Activated CD4-positive, alpha-beta T cell treated with anti-CD3 and anti-CD28 coated beads, Interleukin-2, amount 50 U/mL, for 4 hours (primary cell): ENCODE measurements at places on chromosomes 5 and 9.

GRCh38 chr5:133360693-133361472 lies 251.5 kb downstream of the FSTL4 start:
- no peak for DNase-seq

- no peak for DNase-seq
Observed at GRCh38 chr5:1051366-1051720, 42.7 kb downstream of the NKD2 start.

DNA sequence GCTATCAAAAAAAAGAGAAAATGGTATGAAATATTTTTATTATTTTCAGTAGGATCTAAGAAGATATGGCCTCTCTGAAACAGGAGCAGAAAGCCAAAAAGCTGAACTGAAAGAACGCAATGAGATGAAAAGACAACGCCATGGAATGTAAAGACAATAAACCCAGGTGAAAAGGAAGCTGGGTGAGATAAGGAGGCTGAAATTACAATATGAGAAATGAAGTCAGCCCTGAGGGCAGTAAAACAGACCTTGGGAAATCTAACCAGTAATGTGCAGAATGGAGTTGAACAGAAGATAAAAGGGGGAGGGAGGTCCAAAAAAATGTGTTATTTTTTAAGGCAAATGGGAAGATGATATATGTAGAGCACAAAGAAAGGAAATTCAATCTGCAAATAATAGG lies 265.3 kb downstream of the ENC1 start:
- no peak for DNase-seq

- DNase-seq: no peak
Observed at GRCh38 chr5:6461793-6462650, 13.4 kb downstream of the UBE2QL1 start.

DNA sequence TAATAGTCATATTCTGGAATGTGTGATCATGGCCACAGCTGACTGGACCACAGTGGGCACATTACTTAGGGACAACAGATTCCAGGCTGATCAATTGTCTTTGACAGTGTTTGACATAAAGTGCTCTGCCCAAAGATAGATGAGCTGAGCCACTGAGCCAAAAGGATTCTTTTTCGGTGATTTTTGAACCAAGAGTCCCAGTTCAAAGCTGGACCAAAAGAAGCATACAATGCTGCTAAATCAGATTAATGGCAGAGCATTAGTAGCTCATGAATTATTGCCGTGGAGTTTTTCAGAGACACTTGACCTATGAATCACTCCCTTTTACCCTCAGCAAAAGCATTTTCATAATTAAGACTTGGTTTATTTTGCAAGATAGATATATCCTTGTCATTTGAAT lies 160.6 kb downstream of the IZUMO3 start:
- DNase-seq: no peak

- DNase-seq: no peak
Observed at GRCh38 chr9:124357721-124358361, 57.4 kb downstream of the PSMB7 start.

GRCh38 chr5:115343855-115344254 lies 47.4 kb upstream of the CCDC112 start:
- no peak for DNase-seq

DNA sequence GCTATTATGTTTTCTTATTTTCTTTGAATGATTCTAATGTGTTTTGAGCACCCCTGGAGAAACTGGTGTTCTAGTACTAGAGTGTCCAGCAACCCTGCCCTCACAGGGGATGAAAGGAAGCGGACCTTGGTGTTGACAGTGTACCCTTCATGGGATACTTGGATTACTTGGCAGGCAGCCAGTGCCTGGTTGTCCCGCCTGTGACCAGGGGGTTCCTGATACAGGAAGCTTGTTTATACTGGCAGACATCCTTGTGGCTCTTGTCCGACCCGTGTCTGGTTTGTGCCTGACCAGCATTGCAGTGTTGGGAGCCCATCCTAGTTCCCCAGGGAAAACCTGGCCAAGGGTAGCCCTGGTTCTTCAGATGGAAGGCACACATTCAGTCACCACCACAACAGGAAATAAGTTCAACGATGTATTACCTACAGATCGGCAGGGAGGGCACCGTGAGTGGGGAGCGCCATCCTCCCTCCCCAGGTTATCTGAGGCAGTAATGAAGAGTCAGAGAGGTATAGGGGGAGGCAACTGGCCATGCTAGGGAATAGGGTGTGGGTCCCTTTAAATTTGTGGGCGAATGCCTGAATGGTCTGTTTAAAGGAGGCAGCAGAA lies 47.3 kb downstream of the CACNA1B start:
- no peak for DNase-seq

DNA sequence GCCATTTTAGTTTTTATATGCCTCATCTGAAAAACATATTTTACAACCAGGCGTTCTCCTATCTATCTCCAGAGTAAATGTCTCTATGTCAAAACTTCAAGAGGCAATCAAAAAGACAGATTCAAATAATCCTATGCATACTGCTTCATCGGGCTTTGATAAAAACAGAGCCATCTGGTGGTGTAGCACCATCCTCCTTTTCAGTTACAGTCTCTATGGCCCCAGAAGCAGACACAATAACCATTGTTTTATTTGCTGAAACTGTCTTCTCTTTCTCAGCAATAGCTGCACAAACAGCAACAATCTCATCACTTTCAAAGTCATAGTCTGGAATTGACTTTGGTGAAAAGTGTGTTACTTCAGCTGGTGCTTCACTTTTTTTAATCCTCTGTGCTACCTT lies 36.3 kb downstream of the PTGER4 start:
- DNase-seq: no peak

GRCh38 chr9:20353524-20353923 lies 268.8 kb downstream of the MLLT3 start:
- DNase-seq: no peak

DNA sequence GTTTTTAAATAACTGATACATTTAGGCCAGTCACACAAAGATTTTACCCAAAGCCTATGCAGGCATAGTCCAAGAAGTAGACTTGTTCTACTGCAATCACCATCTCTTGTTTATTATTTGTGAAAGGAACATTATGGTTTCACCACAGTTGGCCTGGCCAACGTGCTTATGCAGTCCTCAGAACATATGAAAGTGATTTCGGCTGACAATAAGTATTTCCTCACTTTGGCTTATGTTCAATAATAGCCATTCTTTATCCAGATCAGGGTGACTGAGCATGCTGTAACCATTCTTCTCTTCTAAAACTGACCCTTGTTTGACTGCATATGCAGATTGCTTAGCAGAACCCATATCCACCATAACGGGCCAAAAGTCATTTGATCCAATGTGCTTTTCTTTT lies 76.6 kb upstream of the CCDC152 start:
- DNase-seq: no peak

DNA sequence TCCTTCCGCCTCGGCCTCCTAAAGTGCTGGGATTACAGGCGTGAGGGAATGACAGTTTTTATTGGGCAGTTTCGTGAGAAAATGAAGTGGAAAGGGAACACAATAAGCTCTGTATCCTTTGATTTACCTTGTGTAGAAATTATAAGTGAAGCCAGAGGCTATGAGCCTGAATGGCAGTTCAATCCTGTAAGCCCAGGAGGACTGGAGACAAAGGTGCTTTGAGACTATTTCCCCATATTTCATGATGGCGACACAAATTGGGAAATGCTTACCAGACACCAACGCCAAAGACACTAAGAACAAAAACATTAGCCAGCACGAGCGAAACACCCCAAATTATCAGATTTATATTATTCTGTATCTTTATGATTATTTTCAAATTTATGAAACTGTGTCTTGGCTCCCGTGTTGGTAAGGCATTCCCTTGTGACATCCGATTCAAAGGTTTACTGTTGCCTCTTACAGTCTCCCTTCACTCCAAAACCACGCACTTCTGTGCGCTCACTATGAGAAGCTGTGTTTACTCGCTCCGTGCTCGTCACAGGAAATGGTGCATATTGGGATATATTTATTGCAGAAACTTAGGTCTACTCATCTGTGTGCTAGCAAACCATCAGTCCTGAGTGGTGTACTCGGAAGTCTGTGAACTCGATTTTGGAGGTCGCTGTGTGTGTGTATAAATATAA lies 73.9 kb downstream of the SH3PXD2B start:
- DNase-seq: no peak

DNA sequence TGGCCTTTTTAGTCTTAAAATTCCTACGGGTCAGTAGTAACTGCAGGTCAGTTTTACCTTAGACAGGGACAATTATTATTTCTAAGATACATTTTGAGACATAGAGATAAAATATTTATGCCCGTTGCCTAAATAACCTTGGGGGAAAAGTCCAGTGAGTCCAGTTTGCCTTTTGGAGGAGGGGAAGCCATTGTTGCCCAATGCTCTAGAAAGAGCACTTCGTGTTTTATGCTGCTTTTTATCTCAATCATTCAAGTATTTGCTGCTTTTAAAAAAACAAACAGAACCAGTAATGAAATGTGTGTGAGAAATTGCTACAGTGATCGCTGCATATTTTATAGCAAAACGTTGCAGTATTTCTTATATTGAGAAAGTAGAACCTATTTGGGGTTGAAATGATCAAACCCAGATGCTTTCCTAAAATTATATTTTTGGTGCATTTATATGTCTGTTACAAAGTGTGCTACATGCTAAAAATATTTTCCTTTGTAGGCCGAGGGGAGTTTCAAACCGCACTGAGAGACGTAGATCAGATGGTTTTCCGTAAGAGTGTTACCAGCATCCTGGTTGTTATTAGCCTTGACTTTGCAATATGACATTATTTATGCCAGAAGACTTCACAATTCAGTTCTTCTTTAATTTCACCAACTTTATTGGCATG lies 266.8 kb downstream of the AOPEP start:
- no peak for DNase-seq

GRCh38 chr9:2269778-2270177 lies 254.6 kb downstream of the SMARCA2 start:
- no peak for DNase-seq

- DNase-seq: no peak
Observed at GRCh38 chr5:148168246-148168645, at the start of gene SPINK14. Gene SPINK14 (plus strand): TSS chr5:148168546. CDS start chr5:148169733, 1,187 bp downstream.

DNA sequence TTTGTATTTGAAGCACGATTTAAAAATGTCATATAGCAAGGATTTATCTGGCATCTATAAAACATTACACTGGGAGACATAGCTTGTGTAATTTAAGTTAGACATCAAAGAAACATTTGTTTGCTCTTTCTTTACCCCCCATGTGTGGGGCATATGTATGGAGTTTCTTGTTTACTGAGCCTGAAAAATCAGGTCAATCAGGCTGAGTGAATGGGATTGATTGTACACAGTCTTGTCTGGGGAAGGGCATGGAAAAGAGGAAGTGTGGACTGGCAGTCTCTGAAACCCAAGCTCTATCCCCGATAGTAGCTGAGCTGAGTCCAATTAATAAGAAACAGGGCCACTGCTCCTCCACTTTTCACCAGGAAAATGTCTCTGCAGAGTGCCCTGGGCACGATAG lies 49.4 kb downstream of the SLC46A2 start:
- no peak for DNase-seq

DNA sequence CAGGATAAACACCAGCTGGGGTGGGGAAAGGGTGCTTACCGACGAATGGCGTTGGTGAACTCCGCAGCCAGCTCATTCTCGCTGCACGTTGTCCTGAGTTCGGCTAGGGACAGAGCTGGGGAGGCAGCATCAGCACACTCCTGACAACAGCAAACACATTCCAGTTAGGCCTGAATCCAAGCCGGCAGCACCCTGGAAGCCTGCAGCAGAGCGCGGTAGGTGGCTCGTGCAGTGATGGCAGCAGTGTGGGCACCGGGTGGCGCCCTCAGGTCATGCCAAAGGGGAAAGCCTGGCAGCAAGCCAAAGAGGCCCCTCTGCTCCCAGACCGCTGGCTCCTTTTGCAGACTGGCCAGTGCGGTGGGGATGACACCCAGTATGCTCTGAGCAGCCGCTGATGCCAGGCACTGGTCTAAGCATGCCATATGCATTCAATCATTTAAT lies 66.9 kb downstream of the DCP2 start:
- no peak for DNase-seq

GRCh38 chr9:6805532-6805931 lies 47.8 kb downstream of the KDM4C start:
- DNase-seq: no peak

DNA sequence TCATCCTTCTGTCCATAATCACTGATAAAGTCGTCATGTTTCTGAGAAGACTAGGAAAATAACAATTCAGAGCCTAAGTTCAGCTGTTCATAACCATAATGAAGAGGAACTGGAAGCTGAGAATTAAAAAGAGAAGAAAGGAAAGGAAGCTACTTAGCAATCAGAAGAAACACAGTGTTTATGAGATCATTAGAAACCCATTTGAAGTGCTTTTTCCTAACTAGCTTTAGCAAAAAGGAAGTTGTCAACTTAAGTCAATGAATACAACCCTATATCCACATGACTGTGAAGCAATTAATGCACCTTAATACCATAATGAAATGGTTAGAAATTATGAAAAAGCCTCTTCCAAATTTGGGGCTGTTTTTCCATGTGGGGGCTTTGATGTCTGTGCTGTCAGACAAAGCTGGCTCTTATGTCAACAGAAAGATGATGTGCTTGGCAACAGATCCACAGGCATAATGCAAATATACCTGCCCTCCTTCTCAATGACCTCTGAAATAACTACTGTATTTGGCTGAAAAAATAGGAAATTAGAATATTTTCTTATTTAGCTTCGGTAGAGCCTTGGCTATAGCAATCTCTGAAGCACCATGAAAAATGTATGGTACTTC lies 463.5 kb downstream of the RASEF start:
- DNase-seq: no peak

DNA sequence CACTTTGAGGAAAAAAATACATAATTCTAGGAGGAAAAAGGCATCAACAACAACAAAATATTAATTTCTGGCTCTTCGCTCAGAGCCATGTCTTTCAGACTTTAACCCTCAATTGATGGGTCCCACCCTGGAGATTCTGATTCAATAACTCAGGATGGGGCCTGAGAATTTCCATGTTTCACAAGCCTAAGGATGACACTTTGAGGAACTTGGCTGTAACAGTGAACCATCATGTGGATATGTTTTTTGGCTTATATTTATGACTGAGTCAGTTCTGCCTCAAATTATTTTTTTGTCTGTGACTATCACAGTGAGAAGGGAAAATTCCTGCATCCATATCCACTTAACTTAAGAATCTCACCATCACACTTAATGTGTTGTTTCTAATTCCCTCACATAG lies 504.6 kb downstream of the RASEF start:
- no peak for DNase-seq

- DNase-seq: no peak
Observed at GRCh38 chr5:172943906-172944305, 15.3 kb upstream of the RPL26L1 start.

- DNase-seq: no peak
Observed at GRCh38 chr9:2939368-2939767, 95.5 kb upstream of the PUM3 start.

DNA sequence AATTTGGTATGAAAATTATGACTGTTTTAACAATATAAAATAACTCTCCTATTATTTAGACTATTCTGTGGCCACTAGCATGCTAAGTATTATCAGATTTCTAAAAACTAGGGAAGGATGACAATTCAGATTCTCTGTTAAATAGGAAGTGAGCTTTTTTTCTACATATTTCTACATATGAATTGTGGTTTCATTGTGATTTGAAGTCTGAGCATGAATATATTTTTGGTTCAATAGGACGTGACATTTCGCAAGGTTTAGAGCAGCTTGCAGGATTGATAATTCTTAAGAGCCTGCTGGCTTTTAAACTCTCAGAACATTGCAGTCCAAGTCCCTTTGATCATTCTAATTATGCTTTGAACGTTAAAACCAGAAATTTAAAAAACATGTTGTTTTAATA lies 82.9 kb downstream of the ADGRV1 start:
- no peak for DNase-seq

- DNase-seq: no peak
Observed at GRCh38 chr5:98964621-98965020, 35.8 kb upstream of the CHD1 start.
